HCT116 (cell line): ENCODE measurements at places on chromosomes 6 and 20.

DNA sequence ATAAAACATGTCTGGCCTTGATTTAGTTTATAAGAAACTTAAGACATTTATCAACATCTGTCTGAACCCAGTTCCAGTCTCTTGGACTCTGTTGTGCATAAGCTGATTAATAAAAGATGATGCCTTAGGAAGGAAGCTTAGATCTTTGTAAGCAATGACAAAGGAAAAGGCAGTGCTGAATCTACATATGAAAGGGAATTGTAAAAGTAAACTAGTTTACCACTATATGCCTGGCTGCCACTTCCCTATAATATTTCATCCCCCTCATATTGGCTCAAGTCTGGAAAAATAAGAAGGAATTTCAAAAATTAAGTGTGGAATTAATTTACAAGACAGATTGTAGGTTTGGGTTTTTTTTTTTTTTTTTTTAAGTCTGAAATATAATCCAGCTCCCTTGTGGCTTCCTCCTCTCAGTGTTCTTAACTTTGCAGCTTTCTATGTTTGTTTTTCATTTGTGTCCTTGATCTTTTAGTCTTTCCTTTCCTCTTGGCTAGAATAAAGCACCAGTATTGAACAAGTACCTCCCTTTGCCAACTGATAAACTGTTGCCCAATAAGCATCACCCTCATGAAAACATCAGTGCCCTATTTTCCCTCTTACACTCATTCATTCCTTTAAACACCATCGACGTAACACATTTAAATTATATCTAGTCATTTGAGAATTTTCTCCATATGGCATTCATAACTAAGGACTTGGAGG is 146.7 kb upstream of the TBX18 start:
- H3K4me1 ChIP-seq = no peaks in the 10 kb centered on the region
- H3K27ac ChIP-seq = no peak overlapping the region
- no peak for DNase-seq

GRCh38 chr6:24996269-24996836 is 60.6 kb upstream of the RIPOR2 start:
- no peak overlapping the region for H3K4me3 ChIP-seq
- H3K4me1 ChIP-seq = no peaks in the 10 kb centered on the region
- no peaks in the 10 kb centered on the region for H3K36me3 ChIP-seq
- H3K27ac ChIP-seq = no peak overlapping the region

DNA sequence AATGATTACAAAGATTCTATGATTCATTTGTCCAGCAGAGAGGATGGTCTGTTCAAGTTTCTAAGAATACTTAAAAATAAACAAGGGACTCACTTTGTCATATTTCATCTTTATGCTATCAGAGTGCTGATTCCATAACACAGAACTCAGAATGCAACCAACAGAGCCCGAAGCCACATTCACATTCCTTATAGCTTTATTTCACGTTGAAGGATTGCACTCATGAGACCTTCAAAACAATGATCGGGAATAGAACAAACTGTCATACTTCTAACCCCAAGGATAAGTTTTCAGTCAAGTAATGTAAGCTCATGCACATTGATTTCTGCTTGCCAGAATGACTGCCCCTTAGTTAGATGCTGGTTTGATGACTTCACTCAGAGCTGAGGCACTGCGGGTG is 25.2 kb downstream of the FNDC1 start:
- DNase-seq = no peak
- H3K4me3 ChIP-seq = no peak overlapping the region
- H3K27me3 ChIP-seq = peaks cover 45% of the 10 kb centered on the region
- H3K36me3 ChIP-seq = no peaks in the 10 kb centered on the region
- H3K4me1 ChIP-seq = no peaks in the 10 kb centered on the region

DNA sequence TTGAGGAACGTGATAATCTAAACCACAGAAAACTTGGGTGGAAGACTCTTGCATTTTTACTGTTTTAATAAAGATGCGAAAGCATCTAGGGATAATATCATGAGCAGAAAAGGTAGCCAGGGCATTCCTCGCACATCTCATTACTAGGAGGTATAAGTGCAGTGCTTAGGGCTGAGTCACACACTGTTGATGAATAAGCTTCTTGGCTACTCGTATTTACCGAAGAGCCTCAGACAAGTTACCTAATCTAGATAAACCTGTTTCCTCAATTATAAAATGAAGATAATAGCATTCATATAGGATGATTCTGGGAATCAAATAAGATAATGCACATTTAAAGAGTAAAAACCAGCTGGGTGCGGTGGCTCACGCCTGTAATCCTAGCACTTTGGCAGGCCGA is 780 bp upstream of the KIAA0319 start:
- H3K36me3 ChIP-seq = 0 out of 2 replicates have a peak, but pooled peaks cover 6% of the 10 kb centered on the region
- DNase-seq = no peak
- no peak overlapping the region for H3K27ac ChIP-seq
- H3K4me3 ChIP-seq = no peak overlapping the region
- H3K4me1 ChIP-seq = peaks cover 17% of the 10 kb centered on the region

DNA sequence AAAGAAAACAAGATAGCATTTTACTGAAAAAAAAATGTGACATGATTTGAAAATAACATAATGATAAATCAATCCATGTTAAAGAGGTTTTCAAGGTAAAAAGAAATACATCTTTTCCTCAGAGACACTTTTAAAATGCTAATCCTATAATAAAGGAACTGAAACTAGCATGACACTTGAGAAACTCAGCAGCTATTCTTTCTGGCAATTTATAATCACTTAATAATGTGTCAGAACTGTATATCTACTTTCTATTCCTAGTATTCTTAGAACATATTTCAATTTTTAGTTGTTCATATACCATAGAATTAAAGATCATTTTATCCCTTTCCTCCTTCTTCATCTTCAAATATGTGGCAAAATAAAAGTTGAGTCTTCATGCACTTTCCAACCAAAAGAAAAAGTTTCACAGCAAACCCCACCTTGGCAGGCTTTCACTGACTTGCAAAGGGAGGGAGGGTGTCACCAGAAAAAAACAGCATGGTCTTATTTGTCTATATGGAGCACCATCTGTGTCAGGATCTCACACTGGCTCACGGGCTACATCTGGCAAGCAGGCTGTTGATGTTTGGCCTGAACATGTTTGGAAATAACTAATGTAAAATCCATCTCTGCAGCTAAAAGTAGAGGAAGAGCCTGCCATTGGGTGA is 48.5 kb downstream of the FHL5 start:
- H3K27me3 ChIP-seq = no peaks in the 10 kb centered on the region
- no peak overlapping the region for H3K27ac ChIP-seq
- no peak overlapping the region for H3K4me3 ChIP-seq
- H3K36me3 ChIP-seq = no peaks in the 10 kb centered on the region

DNA sequence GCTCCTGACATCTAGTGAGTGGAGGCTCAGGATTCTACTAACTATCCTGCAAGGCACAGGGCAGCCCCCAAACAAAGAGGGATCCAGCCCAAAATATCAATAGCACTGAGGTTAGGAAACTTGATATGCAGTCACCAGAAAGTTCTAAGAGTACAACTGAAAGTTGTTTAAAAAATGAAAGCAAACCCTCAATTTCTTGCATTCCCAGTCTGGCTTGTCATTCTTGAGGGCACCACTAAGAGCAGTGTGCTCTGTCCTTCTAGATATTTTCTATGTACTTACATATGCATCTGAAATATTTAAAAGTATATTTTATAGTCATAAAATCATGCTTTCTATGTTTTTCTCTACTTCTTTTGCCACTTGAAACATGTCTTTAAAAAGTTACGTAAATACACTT is 35.9 kb downstream of the CST8 start:
- H3K27ac ChIP-seq = no peak overlapping the region
- no peaks in the 10 kb centered on the region for H3K4me1 ChIP-seq
- H3K4me3 ChIP-seq = no peak overlapping the region

GRCh38 chr6:36386495-36387439 is 702 bp downstream of the ETV7 start:
- no peaks in the 10 kb centered on the region for H3K4me1 ChIP-seq
- H3K36me3 ChIP-seq = no peaks in the 10 kb centered on the region
- peak overlapping the region; percentile 52 for H3K4me3 ChIP-seq
- no peak overlapping the region for H3K27ac ChIP-seq
- no peaks in the 10 kb centered on the region for H3K27me3 ChIP-seq
- no peak for DNase-seq

- H3K27ac ChIP-seq = no peak overlapping the region
- peaks cover 4% of the 10 kb centered on the region; the same call in 1 of the 2 replicates for H3K4me1 ChIP-seq
- H3K4me3 ChIP-seq = no peak overlapping the region
- H3K27me3 ChIP-seq = no peaks in the 10 kb centered on the region
- DNase-seq = no peak
These were observed 31.3 kb downstream of the BCAS4 start for GRCh38 chr20:50826121-50826520.

DNA sequence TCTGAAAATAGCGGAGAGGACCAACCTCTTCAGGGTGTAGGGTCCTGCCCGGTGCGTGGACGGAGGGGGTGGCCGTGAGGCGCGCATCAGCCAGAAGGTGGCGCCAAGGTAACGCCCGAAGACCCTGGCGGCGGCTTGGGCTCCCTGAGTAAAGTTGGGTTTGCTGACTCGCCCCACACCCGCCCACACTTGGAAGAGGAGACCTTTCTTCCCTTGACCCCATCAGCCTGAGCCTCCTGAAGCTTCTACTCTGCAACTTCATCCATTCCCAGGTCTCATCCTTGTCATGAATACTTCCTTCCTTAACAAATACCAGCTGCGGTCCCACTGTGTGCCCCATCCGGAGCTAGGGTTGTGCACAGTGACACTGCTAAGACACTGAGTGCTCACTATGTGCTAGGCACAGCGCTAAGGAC is 14.6 kb downstream of the CD40 start:
- H3K36me3 ChIP-seq = no peaks in the 10 kb centered on the region
- no peak overlapping the region for H3K27ac ChIP-seq
- H3K27me3 ChIP-seq = 0 out of 2 replicates have a peak, but pooled peaks cover 12% of the 10 kb centered on the region
- no peak overlapping the region for H3K4me3 ChIP-seq
- peak; percentile 21 for DNase-seq

DNA sequence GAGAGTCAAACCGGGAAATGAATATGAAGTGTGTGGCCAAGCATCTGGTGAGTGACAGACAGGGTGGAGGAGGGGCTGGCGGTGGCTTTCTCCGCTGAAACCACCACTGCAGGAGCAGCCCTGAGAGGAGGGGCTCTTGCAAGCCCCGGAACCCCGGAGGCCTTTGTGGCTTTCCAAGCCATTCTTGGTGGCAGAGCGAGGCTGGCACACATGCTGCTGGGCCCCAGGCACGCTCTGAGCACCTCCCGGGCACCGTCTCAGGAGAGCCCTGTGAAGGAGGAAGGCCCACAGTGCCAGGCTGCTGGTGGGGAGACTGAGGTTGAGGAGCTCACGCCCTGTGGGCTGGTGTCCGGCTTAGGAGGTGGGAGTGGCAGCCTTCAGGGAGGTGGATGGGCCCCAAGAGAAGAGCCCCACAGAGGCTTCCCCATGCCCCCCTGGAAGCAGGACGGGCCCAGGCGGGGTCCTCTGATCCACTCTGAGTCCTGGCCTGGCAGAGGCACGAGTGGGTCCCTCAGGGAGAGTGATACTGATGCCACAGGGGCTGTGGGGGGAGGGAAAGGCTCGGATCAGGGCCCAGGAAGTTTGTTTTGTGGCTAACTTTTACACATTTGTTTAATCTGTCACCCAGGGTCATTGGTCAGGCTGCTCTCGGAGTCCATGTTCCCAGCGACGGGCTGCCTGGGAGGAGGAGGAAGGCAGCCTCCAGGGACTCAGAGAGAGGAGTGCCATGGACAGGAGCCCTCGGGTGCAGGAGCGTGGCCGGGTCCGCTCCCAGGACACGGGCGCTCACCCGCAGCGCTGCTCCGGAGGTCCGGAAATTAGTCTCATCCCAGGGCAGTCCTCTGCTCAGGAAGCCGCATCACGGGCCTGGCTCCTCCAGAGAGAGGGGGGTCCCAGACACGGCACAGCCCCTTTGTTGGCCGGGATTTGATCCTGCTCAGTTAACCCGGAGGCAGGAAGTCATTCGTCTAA is 170.7 kb downstream of the ERMARD start:
- H3K4me1 ChIP-seq = no peaks in the 10 kb centered on the region
- H3K27me3 ChIP-seq = no peaks in the 10 kb centered on the region
- H3K36me3 ChIP-seq = no peaks in the 10 kb centered on the region
- DNase-seq = no peak

DNA sequence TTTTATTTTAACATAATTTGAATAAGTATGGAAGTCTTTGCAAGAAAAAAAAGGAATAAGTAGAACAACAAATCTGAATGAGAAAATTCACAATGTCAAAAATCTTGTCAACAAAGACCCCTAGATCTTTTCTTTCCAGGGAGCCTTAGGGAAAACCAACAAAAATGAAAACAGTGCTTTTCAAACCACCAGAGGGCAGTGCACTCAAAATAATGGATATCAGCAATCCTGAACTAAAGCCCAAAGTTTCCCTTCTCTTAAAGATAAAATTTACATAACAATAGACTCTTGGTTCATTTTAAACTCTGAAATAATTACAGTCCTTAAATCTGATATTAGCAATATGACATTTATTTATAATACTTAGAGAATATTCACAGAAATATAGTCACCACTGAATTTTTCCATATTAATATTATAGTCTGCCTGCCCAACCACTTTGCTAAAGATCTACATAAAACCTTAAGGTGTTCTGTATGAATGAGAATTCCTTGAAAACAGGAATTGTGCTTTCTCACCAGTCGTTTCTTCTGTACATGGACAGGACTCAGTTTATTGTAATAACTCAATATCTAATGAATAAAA is 105.3 kb upstream of the BMP5 start:
- peak; percentile 18 for DNase-seq
- H3K4me1 ChIP-seq = no peaks in the 10 kb centered on the region
- H3K4me3 ChIP-seq = no peak overlapping the region
- H3K27ac ChIP-seq = no peak overlapping the region
- H3K36me3 ChIP-seq = no peaks in the 10 kb centered on the region

DNA sequence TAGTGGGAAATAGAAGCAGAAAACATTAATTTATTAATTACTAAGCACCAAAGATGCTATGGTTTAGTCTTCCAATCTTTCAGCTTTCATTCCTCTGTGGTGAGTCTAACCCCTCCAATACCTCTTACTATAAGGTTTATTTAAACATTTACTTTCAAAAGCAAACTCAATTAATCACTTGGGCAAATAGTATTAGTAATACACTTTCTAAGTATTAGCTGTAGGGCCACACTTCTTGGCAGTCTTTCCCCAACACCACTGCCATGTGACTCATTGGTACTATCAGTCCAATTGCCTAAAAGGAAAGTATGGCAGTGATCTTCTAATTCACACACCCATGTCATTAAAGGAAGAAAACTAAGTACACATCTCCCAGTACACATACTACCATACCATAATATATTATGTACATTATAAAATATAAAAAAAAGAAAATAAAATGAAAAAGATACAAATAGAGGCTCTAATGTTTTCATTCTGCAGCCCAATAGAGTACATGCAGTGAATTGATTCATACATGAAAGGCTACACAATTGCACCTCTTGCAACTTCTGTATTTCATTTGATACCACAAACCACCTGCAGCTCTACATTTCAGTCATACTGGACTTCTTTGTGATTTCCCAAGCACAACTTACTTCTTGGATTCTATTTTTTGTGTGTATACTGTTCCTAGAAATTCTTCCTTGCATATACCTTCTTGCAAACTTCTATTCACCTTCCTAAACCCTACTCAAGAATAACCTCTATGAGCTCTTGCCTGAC is 218.6 kb downstream of the PKHD1 start:
- H3K4me3 ChIP-seq = no peak overlapping the region
- DNase-seq = no peak
- no peaks in the 10 kb centered on the region for H3K4me1 ChIP-seq

GRCh38 chr6:123904228-123904627 is 100.6 kb downstream of the NKAIN2 start:
- H3K27ac ChIP-seq = no peak overlapping the region
- peaks cover 10% of the 10 kb centered on the region for H3K27me3 ChIP-seq
- no peaks in the 10 kb centered on the region for H3K4me1 ChIP-seq
- H3K4me3 ChIP-seq = no peak overlapping the region
- H3K36me3 ChIP-seq = no peaks in the 10 kb centered on the region
